Amniotic stem cell (primary cell): ENCODE measurements at places on chromosomes 7 and 10.

DNA sequence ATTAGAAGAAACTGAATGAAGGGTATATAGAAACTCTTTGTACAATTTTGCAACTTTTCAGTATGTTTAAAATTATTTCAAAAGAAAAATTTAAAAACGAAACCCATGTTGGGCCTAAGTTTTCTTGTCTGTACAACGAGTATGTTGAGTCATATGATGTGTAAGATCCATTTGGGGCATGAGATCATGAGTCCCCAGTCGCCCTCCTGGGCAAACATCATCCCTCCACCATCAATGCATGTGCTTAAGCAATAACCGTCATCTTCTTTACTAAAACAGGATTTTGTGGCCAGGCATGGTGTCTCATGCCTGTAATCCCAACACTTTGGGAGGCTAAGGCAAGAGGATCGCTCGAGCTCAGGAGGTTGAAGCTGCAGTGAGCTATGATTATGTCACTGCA, 54.2 kb upstream of the CDCA7L start:
- no peak for DNase-seq

- DNase-seq: no peak
Observed at GRCh38 chr10:34967335-34967880, 122.7 kb downstream of the CUL2 start.

- no peak for DNase-seq
Observed at GRCh38 chr10:33095867-33096815, 138.1 kb upstream of the ITGB1 start.

GRCh38 chr7:31087351-31087750, 35.2 kb downstream of the ADCYAP1R1 start:
- no peak for DNase-seq

GRCh38 chr10:110340816-110341215, 36.1 kb upstream of the SMNDC1 start:
- DNase-seq: no peak

DNA sequence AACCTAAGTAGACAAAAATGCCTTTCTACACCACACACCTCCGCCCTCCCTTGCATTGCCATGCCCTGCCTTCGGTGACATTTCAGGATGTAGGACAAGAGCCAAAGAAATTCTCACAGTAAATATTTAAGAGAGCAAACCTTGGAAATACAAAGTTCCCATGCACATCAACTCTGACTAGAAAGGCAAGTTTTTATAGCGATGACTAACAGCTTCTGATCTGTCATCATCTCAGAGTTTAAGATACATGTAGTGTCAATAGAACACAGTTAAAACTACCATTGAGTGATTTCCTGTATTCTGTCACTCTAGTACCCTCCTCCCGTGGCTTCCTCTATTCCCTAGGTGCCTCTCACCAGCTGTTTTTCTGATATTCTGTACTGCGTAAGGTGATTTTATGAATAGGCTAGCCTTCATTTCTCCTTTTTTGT, 20.7 kb downstream of the SLC16A9 start:
- no peak for DNase-seq

DNA sequence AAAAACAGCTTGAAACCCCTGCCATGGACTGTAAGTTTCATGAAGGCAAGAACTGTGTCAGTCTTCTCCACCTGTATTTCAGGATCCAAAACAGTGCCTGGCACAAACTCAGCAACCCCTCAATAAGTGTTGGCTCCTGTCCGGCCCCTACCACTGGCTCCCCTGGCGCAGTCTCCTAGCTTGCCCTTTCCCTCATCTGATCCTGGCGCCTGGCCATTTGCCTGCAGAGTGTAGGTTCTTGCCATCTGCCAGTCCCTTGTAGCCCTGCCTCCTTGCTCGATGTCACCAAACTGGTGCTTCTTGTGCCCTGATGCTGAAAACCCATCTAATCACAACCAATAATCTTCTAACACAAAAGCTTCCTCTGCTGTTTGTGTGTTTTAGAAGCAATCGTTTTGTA, 60.4 kb downstream of the LGI1 start:
- DNase-seq: no peak

GRCh38 chr7:15915686-15916293, 229.3 kb upstream of the MEOX2 start:
- no peak for DNase-seq

GRCh38 chr10:120805014-120805812, 45.9 kb upstream of the WDR11 start:
- DNase-seq: no peak

GRCh38 chr10:91313796-91314485, 93.5 kb downstream of the PCGF5 start:
- DNase-seq: peak; percentile 16

GRCh38 chr7:135763261-135763660, 14.6 kb upstream of the FAM180A start:
- no peak for DNase-seq

GRCh38 chr10:44070282-44070681, 314.6 kb downstream of the CXCL12 start:
- no peak for DNase-seq

DNA sequence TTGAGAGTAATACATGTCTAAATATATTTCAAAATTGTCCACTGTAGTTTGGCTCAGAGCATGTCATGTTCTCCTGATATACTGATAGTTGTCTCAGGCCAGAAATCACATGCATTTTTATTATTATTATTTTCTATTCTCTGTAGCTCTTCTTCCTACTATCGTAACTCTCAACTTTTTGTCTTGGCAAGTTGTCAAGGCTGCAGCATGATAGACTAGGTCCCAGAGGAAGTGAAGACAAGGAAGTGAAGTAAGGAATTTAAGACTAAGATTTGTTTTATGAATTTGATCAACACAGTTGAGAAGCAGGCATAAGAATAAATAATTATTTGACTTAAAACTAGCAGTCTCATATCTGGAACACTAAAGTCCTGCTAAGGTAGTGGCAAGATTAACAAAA, 369.5 kb downstream of the ABCA13 start:
- DNase-seq: no peak

DNA sequence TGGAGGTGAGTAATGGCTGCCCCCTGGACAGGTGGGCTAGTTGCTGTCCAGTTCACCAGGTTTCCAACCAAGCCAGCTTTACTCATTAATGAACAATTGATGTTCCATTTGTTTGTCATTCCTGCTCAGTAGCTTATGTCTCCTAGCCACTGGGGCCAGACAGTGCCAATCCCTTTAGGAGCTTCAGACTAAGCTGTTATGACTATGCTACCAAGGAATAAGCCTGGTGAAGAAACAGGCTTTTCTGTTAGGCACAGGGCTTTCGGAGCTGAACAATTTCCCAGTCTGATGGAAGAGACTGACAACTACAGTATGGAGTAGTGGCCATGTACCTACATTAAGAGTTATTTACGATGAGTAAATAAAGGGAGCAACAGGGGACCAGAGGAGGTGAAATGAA, 2.1 kb upstream of the FMC1 start:
- DNase-seq: no peak

- DNase-seq: no peak
Observed at GRCh38 chr10:44183667-44184632, 200.9 kb downstream of the CXCL12 start.

DNA sequence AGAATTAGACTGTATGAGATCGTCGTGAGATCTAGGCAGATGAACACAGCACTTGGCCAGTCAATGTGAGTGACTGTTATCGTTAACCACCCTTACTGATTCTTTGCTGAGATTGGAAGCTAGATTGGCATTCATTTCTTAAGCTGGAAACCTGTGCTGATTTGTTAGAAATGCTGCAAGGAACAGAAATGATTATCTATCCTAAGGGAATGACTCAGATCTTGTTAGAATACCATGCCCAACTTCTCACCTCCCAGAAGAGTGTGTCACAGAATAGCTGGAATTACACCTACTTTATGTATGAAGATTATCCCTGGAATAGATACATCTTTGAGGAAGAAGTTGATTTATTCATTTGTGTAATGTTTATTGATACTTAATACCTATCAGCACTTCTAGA, 275.2 kb downstream of the AUTS2 start:
- no peak for DNase-seq

- peak; percentile 67 for DNase-seq
Observed at GRCh38 chr7:92735707-92736106, 100.7 kb downstream of the CDK6 start.

- DNase-seq: no peak
Observed at GRCh38 chr7:23810099-23810498, 100.1 kb downstream of the STK31 start.

DNA sequence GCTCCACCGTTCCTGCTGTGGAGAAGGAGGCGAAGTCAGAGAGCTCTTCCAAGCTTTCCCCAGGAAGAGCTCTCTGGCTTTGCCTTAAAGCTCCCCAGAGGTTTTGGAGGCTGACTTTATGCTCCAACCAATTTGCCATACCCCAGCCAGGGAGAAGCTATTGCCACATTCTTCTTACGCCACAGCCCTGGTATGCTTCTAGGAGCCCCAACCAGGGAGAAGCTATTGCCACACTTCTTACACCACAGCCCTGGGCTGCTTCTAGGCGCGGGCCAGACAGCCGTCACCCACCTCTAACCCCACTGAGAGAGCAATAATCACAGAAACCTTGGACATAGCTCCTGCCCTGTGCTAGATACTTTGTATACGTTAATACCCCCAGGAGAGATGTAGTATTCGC, 951 bp downstream of the ELOVL3 start:
- DNase-seq: no peak
